ENCODE measurements at places on chromosomes 1 and 21.

- DNase-seq: no peak
Measured at GRCh38 chr1:75470448-75470847, 140.5 kb downstream of the SLC44A5 start.

DNA sequence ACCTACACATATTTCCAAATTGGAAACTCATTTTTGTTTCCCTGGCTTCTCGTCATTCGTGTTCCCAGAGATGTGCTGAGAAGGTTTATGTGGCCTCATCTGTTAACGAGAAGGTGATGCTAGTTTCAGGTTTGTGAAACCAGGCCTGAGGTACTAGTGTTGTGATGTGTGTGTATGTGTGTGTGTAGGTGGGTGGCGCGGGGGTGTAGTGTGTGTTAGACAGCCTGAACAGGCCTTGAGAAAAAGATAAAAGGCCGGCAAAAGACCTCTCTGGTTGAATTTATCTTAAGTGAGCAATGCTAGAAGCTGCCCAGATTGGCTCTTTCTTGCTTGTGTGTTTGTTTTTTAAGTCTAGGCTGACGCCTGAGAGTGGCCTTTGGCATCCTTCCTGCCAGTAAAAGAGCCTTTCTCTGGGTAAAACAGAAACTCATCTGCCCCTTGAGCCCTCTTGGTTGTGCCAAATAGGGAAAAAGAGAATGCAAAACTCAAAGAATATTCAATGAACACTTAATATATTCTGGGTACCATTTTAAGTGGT is 65.8 kb upstream of the HSD17B7 start:
- DNase-seq: no peak

DNA sequence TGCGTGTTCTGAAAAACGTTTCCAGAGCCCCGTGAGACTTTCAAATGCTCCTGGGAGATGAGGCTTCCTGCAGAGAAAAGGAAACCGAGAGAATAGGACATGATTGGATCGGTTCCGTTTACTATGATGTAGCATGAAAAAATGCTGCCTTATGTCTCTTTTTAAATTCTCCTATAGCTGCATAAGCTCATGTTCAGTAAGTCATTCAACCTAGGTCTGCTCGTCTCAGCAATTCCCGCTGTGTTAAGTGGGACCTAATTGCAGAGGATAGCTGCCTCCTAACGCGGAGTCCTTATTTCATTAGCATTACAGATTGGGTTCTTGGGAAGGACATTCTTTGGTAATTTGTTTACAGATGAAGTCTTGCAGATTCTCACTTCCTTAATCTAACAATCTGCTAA is 165.3 kb downstream of the GALNT2 start:
- no peak for DNase-seq

DNA sequence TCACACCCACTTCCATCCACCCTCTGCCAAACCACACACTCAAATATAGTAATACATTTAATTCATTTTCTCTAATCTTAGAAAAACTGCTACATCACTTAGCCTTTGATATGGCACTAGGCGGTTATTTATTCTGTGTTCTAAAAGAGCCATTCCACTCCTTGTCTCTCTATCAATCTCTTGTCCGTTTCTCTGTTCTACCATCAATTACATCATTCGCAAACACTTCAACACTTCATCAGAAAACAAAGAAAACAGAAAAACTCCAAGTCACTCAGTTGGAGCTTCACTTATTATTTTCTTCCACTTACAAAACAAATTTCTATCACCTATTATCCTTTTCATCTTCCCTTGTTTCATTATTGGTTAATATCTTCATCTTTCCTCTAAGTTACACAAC is 1523.0 kb downstream of the KCNT2 start:
- no peak for DNase-seq

GRCh38 chr1:3642919-3643675 is 6.8 kb downstream of the WRAP73 start:
- DNase-seq: no peak

- no peak for DNase-seq
Measured at GRCh38 chr21:37407719-37408420, 41.3 kb downstream of the DYRK1A start.
